Activated gamma-delta T cell treated with Interleukin-2 at 50 U/mL for 16 hours (primary cell): ENCODE measurements at places on chromosomes 11 and 22.

DNA sequence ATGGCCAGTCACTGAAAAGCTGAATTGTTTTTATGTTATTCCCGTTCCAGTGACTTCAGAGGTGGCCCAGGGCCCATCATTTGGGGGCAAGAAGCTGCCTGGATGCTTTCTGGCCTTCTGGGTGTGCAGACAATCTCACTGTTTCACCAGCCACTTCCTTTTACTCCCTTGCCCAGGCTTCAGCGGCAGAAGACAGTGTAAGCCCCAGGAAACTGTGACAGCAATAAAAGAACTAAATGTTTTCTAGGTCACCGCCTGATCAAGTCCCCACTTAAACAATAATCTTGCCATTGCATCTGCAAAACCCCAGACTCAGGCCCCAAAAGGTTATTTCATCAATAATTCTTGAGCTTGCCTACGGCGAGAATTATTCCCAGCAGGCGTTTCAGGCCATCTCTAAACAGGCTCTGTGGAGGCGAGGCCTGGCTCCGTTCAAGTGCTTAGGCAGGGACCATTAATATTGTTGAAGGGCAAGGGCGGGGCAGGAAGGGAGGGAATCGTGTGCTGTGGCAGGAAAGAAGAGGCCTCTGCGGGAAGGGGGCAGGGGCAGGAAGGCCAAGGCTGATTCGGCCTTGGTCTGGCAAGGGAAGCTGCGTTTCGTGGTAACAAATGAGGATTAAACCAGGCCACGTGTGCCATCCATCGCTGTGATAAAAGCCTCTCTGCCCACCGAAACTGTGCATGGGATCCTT lies 252.3 kb downstream of the KIRREL3 start:
- no peak for DNase-seq

GRCh38 chr11:68565768-68566167 lies 105.2 kb downstream of the PPP6R3 start:
- DNase-seq = no peak

DNA sequence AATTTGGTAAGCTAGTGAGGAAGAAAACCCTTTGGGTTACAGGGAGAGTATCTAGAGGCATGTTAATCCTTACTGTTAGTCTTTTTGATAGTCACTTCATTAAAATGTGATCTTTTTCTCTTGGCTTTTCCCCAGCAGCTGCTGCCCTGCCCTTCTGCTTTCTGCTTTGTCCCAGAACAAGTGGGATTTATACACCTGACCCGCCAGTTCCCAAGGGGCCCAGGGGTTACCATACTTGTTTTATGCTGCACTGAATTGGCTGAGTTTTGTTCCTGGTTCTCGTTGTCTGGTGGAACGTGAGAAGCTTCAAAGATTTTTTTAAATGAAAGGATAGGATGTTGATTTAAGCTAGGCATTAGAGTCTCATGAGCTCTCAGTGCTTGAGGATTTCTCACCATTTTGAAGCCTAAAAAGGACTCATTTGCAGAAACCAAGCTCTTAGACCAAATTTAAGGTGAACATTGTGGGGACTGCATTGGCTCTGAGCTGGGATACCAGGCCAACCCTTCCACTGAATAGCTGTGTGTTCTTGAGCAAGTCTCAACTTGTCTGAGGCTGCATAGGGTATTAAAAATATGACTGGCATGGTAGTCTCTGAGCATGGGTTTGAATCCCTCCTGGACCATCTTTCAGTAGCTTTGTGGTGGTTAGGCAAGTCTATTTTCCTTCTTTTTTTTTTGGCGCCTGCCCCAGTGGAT lies 6.6 kb downstream of the LIMK2 start:
- DNase-seq = no peak

DNA sequence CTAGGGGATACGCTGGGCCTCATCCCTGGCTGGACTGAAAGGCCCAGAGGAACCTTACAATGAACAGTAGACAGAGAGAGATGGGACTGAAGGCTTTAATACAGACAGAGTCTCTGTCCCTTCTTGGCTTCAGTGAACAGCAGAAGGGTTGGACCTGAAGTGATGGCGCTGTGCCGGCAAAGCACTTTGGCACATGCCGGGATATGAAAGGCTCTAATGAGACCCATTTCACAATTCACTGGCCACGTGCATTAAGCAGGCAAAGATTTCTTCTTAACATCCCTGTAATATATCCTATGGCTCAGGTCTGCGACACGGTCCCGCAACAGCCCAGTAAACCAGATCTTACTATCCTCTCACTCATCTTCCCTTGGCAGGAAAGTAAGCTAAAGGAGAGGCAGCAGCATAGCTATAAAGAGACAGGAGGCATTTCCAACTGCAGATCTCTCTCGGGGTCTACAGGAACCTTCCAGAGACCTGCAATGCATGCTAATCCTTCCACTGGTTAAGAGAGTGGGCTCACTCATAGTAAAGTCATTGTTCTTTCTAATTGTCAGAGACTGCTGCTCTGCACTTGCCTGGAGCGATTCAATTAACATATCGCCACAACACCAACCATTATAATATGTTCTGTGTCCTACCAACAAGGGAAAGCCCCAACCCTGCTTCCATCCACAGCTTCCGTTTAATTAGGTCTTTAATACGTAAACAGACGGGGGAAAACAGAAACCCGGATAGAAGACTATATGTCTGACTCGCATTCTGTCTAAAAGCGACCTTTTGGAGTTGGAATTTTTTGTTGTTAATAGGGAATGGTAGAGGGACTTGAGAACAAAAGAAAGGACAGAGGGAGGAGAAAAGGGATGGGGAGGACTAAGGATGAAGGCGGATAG lies 1179.0 kb downstream of the LRRC4C start:
- no peak for DNase-seq

DNA sequence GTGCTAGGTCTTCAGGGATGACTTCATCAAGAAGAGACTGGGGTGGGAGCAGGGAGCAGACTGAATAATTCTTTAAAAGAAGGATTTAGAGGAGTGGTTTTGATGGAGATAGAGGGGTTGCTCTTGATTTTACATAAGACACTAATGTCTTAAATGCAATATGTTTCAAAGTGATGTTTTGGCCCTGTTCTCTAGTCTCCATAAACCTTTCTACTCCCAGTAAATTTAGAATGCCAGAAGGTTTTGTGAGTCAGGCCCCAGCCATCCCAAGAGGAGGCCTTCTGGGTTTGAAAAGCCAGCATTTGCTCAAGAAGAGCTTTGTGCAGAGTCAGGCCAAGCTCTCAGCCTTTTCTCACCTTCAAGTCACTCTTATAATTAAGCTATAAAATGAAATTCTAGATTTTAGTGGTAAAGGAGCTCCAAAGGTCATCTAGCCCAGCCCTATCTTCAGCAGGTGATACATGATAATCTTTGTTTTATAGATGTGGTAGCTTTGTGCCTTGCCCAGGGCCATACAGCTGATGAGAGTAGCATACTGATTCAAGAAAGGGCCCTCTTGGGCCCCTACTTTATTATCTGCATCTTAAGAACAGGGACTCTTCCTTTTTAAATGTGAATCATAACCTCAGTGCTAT lies 122.8 kb upstream of the MTNR1B start:
- no peak for DNase-seq

- no peak for DNase-seq
These were observed 59.0 kb downstream of the TMPRSS5 start for GRCh38 chr11:113647108-113647507.

GRCh38 chr22:37471727-37472417 lies 14.3 kb downstream of the MFNG start:
- no peak for DNase-seq

DNA sequence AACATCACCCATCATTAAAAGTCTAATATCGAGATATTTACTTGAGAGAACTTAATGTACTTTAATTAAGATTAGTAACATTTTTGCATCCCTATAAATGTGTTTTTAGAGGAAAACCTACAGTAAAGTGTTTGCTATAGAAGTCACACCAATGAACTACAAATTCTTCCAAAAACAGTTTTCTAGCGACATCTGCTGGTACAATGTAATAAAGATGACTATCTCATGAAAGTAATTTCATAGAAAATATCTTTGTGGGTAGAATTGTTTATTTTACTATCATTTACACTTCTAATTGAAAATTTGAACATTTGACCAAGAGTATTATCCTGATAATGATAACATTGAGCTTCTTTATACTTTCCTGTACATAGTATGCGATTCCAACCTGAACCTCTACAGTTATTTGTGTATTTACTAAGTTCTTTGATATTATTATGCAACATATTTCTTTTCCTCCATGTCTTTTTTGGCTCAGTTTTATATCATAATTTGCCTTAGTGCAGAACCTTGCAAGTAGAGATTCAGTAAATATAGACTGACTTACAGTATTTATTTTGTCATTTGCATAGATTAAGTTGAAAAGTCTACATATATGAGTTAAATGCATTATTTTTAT lies 252.7 kb downstream of the TMEM135 start:
- no peak for DNase-seq

DNA sequence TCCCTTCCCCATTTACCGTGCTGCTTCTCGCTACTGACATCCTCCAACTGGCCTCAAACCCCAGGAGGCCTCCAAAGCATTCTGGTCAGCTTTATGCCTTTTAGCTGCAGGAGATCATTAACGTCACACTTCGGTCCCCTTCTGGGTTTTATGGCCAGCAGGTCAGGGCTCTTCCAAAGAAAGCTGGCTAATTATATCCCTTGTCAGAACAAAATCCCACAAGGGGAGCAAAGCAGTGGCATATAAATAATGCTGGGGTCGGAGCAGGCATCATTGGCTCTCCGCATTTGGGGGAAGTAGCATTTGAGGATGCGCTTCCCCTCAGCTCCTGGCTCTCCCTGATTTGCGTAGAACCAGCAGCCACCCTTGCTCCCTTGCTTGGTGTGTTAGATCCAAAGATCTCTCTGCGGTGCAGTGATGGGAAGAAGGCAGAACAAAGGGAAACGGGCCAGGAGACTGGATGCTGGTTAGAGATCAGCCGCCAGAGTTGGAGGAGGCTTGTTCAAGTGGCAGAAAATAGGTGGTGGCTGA lies 117.4 kb downstream of the DBX1 start:
- DNase-seq = no peak

DNA sequence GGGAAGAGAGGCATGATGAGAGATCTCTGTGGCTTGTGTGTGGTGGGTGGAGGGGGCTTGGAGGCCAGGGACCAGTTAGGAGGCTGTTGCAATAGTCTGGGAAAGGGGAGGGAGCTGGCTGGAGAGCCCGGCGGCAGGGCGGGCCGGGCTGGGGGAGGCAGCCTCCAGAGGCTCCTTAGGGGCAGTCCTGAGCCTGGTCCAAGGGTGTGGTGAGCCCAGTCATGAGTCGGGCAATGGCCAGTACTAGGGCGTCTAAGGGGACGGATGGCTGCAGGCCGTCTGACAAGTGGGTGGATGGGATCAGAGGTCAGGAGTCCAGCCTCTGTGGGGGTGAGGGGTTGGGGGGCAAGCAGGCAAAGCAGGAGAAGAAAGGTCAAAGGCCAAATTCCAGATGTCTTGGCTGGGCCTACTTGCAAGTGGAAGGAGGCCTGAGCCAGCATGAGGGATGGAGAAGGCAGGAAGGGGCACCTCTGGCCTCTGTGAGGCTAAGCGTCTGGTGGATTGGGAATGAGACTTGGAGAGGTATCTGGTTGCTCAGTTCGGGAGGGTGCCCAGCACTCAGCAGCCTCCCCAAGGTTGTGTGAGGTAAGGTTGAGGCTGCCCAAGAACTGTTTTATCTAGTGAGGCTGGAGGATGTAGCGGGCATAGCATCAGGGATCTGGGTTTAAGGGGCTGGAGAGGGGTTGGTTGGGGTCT lies 6.0 kb upstream of the CD248 start:
- no peak for DNase-seq

DNA sequence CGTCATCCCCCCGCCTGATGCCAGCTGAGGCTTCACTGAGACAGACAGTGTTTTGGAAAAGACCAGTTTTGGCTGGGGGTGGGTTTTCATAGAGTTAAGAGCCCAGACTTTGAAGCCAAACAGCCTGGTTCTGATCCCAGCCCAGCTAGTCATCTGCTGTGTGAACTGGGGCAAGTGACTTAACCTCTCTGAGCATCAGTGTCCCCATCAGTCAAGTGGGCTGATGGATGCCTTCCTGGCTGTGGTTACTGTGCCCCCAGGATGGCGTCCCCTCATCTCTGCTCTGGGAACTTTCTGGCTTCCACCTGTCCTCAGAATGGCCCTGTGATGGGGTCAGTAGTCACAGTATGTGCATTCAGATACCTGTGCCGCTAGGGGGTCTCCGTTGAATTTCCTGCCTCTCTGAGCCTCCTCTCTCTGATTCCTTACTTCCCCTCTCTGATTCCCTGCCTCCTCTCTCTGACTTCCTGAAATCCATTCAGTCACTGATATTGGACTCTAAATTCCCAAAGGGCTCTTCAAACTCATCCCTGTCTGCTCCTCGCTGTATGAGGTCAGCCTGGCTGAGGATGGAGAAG lies 2.4 kb downstream of the RASD2 start:
- DNase-seq = no peak

- DNase-seq = no peak
These were observed 15.3 kb upstream of the PHLDA2 start for GRCh38 chr11:2944530-2944929.

GRCh38 chr11:104691129-104691528 lies 207.1 kb downstream of the CASP12 start:
- no peak for DNase-seq

DNA sequence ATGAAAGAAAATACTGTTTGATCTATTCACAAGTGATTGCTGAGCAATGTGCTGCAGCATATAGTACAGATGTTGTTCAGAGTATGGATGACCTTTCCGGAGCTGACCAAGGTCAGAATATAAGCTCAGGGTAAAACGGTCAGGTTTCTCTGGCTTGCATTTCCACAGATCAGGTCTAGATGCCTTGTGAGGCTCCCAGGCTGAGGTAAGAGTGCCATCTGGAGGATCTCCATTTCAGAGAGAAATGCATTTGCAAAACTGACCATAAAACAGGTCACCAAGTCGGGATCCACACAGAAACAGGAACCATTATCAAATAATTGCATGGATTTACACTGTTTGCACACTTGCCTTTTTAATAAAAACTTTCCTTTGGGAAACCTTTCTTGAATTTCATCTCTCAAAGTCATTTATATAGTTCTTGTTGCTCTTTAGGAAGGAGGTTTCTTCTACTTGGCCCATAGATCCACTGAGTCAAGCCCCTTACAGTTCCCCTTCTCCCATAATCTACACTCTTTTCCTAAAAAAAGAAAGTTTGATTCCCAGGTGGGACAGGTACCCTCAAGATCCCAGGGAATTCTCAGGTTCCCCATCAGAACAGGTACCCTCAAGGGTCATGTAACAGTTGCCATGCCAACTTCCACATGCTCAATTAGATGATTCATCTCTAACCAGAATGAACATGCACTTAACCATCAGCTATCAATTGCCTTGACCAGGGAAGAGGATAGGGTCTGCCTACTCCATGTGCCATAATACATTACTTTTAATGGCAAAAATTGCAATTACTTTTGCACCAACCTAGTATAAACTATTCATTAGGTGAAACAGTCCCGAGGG lies 25.0 kb upstream of the TMPRSS5 start:
- DNase-seq = no peak

DNA sequence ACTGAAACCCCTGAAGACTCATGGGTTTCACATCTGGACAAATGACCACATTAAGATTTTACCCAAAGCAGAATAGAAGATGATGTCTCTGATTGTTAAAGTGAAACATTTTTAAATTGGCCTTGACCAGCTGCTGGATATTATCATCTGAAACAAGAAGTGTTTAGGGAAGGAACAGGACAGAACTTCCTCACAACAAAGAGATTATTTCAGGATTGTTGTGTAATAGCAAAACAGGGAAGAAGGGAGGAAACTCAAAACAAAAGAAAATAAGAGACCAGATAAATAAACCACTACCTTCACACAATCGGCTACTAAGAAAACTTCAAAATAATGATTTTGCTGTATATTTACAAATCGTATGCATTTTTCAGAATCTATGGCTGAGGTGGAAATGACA lies 319.2 kb upstream of the API5 start:
- no peak for DNase-seq
